ENCODE measurements at places on chromosomes 3 and 15.
A peak's percentile ranks its signal among the peaks of the same experiment; 100 is the strongest.

DNA sequence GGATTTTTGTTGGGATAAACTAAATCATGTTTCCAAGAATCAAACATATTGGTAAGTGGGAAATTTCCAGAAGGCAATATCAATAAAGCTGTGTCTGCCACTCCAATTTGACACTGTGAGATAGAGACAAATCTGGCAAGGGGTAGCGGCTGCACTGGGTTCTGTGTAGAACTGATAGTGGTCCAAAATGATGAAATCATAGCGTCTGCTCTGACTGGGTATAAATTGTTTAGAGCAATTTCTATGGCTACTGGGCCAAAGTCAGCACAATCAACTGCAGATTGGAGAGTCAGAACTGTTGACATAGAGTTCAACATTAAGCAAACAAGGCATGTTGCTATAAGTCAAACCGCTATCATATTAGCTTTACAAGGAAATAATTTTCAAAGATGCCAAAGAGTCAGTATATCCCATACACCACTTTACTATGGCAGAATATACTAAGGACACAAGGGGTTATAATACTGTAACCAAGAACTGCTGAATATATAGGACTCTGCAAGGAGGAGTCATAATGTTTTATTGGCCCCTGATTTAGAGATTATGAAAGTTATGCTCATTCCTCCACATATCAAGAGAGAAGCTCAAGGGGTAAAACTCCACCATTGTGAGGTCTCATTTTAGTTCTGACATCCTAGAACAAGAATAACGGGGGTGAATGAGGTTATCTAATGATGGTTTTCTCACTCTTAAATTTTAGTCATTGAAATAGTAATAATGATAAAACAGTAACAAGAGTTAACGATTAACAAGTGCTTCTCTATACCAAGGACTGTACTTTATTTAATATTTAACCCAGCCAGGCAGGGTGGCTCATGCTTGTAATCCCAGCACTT, 309.7 kb upstream of the GADL1 start:
- DNase-seq: no peak

GRCh38 chr3:133158686-133159085, 120.5 kb downstream of the TMEM108 start:
- DNase-seq: peak; percentile 71

DNA sequence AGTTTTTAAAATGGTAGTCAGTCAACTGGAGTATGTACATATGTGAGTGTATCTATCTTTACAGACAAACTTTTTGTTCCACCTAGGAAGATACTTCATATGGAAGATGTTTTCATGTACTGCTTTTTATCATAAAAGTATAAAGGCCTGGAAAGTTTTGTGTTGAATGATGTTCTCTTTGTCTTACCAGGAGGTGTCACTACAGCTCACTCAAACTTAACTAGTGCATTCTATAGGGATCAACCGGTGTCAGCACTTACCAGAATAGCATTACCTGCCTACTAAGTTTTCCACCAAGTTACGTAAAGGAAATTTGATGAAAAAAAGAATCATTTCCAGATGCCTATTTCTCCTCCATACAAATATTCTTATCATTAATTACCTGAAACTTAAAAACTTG, 522.6 kb upstream of the SEMA6D start:
- no peak for DNase-seq

- DNase-seq: no peak
Observed at GRCh38 chr3:99473321-99473751, 165.1 kb upstream of the COL8A1 start.

DNA sequence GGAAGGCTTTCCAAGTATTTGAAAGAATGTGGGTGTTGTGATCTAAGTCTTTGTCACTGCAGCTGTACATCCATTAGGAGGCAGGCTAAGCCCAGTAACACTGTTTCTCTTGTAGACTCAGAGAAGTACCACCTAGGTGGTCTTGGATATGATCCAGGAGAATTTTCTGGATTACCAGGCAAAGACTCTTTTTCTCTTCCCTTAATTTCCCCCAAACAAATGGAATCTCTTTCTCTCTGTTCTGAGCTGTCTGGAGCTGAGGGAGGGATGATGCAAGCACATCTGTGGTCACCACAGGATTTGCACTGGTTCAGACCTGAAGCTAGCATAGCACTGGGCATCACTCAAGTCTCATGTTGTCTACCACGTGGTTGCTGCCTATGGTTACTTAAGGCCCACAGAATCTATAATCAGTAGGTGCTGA, 227.6 kb downstream of the NECTIN3 start:
- no peak for DNase-seq

- peak; percentile 50 for DNase-seq
Observed at GRCh38 chr15:101250341-101250831, 1.5 kb downstream of the CHSY1 start.

All from foreskin melanocyte (primary cell).